ENCODE measurements at places on chromosomes 16 and 17.

DNA sequence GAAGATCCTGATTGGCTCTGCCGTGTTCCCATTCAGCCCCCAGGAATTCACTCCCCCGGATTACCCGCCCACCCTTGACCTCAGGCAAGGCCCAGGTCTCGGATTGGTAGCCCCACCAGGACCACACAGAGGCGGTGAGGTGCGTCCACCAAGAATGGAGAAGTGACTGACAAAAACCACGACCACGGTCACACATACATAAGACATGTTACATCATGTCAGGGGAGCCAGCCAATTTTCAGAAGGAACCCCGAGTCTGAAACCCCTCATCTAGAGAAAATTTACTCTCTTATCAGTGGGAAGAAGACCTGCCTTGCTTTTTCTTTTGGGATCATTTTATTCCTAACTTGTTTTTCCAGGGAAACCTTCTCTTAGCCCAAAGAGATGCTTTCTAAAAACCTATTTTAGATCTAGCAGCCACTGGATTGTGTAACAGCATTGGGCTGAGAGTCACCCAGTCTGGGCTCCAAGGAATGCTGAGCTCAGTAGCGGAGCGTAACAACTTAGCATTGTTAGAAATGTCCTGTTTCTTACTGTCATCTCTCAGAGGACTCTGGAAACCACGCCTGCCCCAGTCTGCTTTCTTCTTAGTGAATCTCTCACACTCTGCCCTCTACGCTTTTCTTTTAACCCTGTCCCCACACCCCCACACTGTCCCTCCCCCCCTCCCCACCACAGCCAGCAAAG lies 164.1 kb downstream of the CMIP start:
- no peak for DNase-seq

- no peak for DNase-seq
Measured at GRCh38 chr16:14203166-14203565, 132.0 kb downstream of the MRTFB start.

- no peak for DNase-seq
Measured at GRCh38 chr17:79985361-79985942, 50.2 kb downstream of the TBC1D16 start.

DNA sequence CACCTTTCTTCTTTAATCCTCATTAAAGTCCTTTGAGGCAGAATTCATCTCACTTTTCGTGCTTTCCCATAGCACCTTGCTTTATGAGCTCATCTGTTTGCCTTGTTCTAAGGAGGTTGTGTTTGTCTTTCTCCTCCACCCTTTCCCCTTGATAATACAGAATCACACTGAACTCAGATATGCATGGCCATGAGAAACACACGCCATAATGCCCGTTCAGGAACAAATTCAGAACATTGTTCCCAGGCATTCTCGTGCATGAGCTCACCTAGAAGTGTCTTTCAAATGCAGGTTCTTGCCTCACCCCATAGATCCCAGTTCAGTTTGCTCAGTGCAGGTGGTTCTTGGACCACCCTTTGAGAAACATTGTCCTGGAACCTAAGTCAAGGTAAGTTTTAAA lies 71.1 kb downstream of the TMEM114 start:
- no peak for DNase-seq

DNA sequence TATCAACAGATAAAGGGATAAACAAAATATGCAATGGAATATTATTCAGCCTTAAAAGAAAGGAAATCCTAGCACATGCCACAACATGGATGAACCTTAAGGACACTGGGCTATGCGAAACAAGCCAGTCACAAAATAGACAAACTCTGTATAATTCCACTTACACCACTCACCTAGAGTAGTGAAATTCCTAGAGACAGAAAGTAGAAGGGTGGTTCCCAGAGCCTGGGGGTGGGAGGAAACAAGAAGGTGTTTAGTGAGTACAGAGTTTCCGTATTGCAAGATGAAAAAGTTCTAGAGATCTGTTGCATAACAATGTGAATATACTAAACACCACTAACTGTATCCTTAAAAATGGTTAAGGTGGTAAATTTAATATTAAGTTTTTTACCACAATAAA lies 10.0 kb downstream of the SPOP start:
- DNase-seq = no peak

DNA sequence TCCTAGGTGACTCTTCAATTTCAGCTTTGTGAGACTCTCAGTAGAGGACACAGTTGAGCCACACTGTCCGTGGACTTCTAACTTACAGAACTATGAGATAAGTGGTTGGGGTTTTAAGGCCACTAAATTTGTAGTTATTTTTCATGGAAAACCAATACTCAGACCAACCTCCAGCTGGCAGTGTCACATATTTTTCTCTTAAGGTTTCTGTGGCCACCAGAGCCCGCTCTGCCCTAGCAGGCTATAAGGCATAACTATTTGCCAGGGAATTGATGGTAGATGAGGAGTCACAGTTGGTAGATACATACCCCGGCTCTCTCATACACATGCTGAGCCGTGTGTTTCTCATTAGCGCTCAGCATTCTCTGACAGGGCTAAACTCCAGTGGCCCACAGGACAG lies 336.8 kb upstream of the MON1B start:
- DNase-seq = no peak

DNA sequence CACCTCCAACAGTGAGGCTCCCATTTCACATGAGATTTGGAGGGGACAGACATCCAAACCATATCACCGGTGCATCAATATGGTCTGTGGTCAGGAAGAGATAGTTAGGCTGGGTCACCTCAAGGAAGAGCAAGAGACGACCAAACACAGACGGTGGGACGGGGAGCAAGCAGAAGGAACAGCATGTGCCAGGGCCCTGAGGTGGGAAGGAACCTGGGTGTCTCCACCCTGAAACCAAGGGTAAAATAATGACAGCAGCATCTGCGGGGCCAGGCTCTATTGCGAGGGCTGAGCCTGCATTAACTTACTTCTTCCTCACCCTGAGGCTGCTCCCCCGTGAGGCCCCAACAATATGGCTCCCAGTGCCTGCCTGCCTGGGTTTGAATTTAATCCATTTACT lies 8.9 kb upstream of the PRSS21 start:
- no peak for DNase-seq

GRCh38 chr16:64397945-64398508 lies 723.8 kb downstream of the CDH11 start:
- DNase-seq = no peak

- DNase-seq = peak; percentile 42
Measured at GRCh38 chr16:24729951-24730815, 732 bp downstream of the TNRC6A start.

DNA sequence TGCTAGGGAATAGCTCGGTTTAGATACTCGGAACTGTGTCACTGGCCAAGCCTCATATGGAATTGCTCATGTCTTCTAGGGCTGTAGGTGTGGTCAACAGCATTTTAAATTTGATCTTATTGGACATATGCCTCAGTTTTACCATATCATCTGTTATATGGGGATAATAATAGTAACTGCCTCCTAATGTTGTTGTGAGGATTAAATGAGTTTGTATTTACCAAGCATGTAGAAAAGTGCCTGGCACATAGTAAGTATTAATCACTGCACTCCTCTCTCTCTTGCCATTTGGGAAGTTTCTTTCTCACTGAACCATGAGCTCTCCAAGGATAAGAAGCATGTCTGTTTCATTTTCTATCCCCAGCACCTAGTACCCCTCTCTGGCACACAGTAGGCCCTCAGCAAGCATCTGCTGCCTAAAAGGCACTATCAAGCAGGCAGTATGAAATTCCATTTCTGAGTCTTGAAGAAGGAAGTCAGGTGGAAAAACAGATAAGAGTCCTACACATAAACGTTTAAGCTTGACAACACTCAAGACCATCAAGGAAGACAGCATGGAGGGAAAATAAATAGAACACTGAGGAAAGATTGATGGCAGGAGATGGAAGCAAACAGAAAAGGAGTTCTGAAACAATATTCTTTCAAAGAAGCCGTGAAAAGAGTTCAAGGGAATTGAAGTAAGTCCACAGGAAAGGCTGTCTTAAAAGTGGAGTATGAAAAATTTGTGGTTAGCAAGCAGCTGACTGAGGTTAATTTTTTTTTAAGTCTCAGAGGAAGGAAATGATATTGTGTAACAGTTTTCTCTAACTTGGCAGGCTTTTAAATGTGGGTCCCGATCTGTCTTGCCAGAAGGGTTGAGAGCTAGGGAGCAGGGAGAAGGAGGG lies 2.2 kb upstream of the ATP6V0A1 start:
- no peak for DNase-seq

DNA sequence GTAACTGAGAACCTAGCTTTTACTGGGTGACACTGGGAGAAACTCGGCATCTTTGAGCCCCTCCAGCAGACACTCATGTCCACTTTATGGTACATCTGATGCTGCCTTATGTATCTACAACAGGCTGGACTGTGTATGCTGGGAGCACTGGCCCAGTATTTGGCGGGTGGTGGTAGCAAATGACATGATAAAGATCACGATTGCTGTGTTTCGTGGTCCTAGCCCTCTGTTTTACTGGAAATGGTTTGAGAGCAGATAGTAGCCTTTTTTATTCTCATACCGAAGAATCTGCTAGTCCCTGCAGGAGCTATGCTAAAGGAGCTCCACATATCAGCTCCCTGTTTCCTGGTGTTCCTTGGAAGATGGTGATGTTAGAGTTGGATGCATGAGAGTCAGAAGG lies 150.3 kb downstream of the CCDC182 start:
- DNase-seq = no peak
